ENCODE measurements at places on chromosomes 7 and 10.

- DNase-seq = no peak
Measured at GRCh38 chr10:37654466-37654865, 202.9 kb downstream of the ZNF248 start.

DNA sequence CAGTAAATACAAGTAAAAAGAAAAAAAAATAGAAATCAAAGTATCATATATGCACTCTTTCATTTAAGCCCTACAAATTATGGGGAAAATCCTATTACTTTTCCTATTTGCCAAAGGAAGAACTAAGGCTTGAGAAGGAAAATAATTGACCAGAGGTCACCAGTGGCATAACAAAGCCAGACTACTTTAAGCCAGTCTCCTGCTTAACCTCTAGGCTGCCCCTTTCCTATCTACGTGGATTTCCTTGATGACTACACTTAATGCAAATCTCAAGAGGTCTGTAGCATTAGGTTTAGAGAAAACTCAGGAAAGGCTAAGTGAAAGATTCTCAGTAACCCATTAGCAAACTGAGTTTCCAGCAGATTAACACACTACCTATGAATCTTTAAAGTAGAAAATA lies 49.8 kb downstream of the TPK1 start:
- DNase-seq = no peak

DNA sequence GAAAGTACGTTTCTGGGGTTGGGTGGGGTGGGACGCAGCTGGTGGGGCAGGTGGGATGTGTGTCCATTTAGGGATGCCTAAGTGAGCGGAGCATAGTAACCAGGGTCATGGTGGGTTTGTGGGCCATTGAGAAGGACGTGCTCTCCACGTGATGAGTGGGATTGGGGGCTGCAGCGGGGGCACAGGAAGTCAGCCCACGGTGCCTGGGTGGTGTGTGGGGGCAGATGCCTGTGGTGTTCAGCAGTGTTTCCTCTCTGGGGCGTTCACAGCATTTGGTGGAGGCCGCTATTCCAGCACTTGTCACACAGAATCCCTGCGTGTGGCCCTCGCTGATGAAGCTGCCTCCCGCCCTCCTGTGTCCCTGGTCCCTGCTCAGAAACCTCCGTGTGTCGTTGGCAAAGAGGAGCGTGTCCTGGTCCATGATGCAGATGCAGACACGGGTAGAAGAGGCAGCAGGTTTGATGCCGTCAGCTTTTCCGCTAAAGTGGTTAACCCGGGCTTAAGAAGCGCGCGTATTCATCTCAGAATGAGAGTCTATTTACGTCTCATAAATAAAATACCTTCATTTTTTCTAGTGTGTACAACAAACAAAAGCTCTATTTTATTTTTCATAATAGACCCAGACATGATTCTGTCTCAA lies 274.2 kb downstream of the ADARB2 start:
- no peak for DNase-seq

- DNase-seq = no peak
Measured at GRCh38 chr7:43124388-43124787, 11.9 kb downstream of the HECW1 start.

DNA sequence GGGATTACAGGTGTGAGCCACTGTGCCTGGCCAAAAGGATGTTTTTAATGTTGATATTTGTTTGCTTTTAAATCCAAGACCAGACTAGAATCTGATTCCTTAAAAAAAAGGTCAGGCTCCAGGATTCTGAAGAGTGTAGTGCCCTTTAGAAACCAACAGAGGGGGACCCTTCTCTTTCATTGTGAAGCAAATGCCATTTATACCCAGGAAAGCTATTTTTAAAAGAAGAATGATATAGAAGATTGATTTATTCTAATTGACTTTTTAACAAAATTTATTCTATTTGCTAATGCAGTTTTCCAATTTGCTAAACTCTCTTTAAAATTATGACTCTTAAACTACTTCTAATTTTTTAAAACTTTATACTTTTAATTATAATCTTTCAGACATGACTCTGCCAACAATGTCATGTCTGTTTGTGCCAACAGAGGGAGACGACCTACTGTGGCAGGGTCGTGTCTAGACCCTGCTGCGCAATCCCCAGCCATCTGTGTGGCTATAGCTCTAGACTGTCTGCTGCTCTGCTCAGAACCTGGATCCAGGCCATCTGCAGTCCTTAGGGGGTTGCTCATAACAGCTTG lies 201.0 kb upstream of the IMMP2L start:
- peak; percentile 19 for DNase-seq

GRCh38 chr7:79933144-79933543 lies 201.5 kb upstream of the GNAI1 start:
- no peak for DNase-seq

Measured in HT1080 (cell line).